CD4-positive, alpha-beta T cell treated with Interleukin-6 for 4 hours (primary cell): ENCODE measurements at places on chromosomes 5 and 9.

DNA sequence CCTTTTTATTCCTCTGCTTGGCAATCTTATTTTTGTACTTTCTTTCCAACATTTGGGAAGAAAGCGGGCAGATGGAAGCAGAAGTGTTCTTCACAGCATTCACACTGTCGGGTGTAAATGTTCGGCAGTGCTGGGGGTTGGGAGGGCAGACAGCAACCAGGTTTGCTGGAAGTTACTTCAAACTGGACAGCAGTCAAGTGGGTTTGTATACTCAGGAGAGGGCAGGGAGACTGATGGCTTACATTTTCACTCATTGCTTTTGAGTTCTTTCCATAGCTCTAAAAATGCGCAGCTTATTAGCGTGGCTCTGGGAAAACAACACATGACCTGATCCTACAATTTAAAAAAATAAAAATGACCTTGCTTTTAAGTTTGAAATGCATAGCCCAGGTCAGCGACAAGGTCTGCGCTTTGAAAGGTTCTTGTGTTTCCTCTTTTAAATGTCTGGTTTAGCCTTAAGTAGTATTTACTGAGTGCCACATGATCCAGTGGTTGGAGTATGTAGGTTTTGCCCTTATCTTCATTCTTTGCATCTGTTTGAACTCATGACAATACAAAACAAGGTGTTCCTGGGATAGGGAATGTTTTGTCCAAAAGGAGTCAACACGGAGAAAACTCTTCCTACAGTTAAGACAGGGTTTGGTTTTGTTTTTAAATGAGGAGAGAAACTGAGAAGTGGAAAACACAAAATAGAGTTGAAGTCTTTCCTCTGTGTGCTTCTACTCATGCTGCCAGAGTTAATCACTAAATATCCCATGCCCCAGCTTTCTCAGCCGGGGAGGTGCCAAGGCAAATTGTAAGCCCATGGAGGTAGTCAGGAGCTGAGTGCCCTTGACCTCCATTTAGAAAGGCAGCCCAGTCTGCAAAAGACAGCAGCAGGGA lies 132.7 kb upstream of the DMRT1 start:
- DNase-seq = no peak

- DNase-seq = no peak
Observed at GRCh38 chr5:4204276-4205141, 608.9 kb downstream of the IRX1 start.

DNA sequence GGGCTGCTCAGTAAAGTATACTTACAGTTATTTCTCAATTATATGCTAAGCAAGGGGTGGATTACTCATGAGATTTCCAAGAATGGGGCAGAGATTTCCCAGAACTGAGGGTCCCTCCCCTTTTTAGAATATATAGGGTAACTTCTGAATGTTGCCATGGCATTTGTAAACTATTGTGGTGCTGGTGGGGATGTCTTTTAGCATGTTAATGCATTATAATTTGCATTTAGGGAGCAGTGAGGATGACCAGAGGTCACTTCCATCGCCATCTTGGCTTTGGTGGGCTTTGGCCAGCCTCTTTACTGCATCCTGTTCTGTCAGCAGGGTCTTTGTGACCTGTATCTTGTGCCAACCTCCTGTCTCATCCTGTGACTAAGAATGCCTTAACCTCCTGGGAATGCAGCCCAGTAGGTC lies 35.5 kb downstream of the TTC1 start:
- DNase-seq = no peak

DNA sequence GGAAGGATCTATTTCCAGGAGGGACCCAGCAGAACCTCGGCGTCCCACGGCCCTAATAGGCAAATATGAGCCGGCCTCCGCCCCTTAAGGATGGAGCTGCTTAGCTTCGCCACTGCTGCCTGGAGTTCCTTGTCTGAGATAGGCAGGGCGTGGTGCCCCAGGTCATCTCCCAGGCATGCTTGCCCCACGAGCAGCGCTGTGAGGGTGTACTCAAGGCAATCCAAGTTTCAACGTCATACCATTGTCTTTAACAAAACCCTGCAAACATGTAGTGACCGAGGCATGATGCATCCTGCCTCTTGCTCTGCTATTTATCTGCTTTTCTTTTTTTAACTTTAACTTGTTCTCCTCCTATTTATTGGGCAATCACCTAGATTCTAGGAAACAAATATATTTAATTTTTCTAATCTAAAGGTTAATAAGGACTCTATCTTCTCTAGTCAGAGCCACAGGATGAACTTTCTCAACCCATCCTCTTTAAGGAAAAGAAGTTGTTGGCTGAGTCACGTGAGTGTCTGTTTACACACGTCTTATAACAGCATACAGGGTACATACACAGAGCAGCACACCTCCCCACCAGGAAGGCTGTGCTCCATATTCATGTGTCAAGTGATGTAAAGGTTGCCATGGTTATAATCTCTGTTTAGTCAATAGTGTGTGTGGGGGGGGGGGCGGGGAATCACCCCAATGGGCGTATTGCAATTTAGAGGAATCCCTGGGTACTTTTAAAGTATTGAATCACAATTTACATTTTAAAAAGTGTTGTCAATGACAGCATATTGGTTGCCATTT lies 27.3 kb upstream of the ZSWIM6 start:
- no peak for DNase-seq

DNA sequence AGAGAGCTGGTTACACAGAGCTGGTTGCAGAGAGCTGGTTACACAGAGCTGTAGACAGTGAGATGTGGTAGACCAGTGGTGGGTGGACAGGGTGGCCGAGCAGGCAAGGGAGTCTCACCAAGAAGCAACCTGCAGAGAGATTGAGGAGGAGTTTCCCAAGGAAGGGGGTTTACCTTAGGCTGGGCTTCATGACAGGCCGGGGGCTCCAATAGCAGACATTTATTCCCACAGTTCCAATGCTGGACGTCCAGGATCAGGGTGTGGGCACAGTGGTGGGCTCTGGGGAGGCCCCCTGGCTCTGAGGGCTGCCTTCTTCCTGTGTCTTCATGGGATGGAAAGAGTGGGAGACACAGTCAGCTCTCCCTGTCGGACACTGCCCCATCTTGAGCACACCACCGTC lies 386.9 kb upstream of the IRX4 start:
- DNase-seq = no peak

- no peak for DNase-seq
Observed at GRCh38 chr5:151556806-151557205, 34.3 kb downstream of the FAT2 start.

DNA sequence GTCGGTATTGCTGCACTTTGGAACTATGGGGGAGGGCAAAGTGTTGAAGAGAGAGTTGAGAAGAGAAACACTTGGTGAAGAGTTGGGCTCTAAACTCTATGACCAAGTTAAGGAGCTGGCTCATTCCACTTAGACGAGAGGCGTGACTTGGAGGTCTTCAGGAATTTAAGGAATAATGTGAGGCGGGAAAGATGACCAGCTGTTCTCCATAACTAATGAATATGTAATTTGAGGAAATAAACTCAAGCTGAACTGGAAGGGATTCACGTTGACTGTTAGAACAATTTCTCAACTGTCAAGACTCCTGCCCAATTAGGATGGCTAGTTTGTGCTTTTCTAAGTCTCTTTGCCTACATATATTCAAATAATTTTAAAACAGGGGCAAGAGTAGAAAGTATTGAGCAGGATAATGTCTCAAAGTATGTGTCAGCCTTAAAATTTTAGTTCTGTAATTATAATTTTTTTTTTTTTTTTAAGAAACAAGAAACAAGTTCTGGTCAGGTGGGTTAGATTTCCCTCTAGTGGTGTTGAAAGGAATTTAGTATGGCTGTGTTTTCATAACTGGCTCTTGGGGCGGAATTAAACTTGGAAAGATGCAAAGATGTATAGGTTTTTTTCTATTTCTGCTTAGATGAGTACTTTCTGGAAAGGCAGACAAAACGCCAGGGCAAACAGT lies 33.4 kb downstream of the TMEM252 start:
- no peak for DNase-seq
